GM20000 (cell line): ENCODE measurements at places on chromosomes 3 and 15.
A peak's percentile ranks its signal among the peaks of the same experiment; 100 is the strongest.

GRCh38 chr3:175716446-175716845 lies 857.3 kb downstream of the NAALADL2 start:
- no peak for DNase-seq

- no peak for DNase-seq
Observed at GRCh38 chr3:57383406-57383805, 90.9 kb upstream of the ASB14 start.

GRCh38 chr3:85586018-85586417 lies 627.2 kb downstream of the CADM2 start:
- DNase-seq, result no peak

DNA sequence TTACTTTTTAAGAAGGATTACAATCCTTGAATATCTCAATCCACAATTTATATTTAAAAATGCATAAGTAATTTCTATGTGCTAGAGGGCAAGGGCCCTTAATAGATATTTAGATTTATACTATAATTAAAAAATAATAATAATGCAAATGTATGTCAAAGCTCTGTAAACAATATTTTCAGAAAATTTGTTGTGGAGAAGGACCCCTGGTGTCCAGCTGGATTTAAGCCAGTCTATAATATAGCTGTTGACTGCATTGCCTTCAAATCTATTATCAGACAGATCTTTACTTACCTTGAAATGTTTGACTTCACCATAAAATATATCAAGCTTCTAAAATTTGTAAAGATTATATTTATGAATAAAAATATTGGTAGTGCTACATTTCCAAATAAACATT lies 65.6 kb downstream of the ZBTB20 start:
- DNase-seq, result no peak

GRCh38 chr15:78341057-78341987 lies 1.2 kb downstream of the CRABP1 start:
- no peak for DNase-seq

DNA sequence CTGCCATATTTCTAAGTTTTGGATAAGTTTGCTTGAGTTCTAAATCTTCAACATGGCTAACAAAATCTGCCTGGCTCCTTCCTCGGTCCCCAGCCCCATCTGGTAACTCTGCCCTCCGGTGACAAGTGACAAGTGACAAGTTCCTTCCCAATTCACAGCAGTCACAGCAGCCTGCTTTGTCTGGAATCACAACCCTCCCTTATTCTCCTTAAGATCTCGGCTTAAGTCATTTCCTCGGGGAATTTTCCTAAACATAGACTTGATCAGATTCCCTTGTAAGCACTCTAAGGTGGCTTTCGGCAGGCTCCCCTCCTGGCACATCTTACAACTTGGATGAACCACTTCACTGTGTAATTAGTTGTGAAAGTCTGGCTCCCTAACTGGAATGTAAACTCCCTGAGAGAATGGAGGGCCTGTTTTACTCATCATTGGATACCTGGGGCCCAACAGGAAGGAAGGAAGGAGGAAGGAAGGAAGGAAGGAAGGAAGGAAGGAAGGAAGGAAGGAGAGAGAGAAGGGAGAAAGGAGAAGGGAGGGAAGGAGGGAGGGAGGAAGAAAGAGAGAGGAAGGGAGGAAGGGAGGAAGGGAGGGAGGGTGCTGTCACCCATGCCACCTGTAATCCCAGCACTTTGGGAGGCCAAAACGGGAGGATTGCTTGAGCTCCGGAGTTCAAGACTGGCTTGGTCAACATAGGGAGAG lies 126.4 kb downstream of the SHQ1 start:
- DNase-seq, result no peak

- DNase-seq, result no peak
Observed at GRCh38 chr3:177300039-177300833, 103.0 kb upstream of the TBL1XR1 start.

GRCh38 chr3:24005669-24006068 lies 60.6 kb downstream of the NR1D2 start:
- no peak for DNase-seq

DNA sequence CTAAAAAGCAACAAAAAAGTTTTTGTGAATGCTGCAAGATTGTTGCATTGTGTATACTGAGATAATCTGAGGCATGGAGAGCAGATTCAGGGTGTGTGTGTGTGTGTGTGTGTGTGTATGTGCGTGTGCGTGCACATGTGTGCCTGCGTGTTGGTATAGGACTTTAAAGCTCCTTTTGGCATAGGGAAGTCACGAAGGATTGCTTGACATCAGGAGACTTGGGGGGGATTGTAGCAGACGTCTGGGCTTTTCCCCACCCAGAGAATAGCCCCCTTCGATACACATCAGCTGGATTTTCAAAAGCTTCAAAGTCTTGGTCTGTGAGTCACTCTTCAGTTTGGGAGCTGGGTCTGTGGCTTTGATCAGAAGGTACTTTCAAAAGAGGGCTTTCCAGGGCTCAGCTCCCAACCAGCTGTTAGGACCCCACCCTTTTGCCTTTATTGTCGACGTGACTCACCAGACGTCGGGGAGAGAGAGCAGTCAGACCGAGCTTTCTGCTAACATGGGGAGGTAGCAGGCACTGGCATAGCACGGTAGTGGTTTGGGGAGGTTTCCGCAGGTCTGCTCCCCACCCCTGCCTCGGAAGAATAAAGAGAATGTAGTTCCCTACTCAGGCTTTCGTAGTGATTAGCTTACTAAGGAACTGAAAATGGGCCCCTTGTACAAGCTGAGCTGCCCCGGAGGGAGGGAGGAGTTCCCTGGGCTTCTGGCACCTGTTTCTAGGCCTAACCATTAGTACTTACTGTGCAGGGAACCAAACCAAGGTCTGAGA lies 4.7 kb downstream of the BHLHE40 start:
- DNase-seq, result peak; percentile 69

DNA sequence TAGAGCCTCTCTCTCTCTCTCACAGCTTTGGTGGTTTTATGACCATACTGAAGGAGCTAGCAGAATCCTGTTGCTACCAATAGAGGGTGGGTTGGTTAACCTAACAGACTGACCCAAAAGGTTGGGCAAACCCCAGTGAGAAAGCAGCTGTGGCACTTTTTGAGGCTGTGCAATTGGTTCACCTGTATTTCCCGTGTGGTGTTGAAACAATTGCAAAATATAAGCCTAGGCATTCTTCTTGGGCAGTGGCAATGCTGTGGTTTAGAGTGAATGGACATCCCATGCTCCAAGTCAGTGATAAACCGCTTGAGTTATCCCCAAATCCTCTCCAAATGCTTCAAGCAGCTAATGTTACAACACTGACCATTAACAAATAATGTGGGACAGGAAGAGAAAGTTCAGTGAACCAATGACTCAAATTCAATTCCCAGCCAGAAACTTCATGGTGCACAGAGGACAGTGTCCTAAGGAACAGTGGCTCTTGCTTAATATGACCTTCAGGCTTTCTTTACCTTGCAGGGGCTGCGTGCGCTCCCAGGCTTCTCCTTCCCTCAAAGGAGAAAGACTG lies 261.9 kb upstream of the ICE2 start:
- no peak for DNase-seq

GRCh38 chr3:125024817-125025216 lies 31.0 kb downstream of the HEG1 start:
- DNase-seq, result no peak
